Fibroblast of skin of right quadriceps (primary cell): ENCODE measurements at places on chromosomes 16 and 17.
A peak's percentile ranks its signal among the peaks of the same experiment; 100 is the strongest.

DNA sequence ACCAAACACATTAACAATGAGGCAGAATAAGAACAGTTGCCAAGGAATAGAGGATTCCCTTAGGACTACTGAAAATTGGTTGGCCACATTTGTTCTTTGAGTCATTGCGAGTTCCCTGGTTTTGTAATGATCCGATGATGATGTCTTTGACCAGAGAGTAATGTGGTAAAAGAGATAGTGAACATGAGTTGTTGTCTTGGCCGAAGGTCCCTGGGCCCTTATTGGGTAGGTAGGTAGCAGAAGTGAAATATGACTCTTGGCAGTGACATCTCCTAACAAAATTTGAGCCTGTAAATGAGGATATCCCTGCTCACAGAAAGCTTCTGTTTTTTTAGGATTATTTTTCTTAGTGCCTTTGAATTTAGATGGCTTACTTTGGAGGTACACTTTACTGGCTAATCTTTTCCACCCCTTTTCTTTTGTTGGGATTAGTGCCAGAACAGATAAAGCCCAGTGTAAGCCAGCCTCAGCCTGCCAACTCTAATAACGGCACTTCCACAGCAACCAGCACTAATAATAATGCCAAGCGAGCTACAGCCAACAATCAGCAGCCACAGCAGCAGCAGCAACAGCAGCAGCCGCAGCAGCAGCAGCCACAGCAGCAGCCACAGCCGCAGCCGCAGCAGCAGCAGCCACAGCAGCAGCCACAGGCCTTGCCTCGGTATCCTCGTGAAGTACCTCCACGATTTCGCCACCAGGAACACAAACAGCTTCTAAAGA, 47.2 kb downstream of the TNRC6A start:
- DNase-seq: peak; percentile 29

DNA sequence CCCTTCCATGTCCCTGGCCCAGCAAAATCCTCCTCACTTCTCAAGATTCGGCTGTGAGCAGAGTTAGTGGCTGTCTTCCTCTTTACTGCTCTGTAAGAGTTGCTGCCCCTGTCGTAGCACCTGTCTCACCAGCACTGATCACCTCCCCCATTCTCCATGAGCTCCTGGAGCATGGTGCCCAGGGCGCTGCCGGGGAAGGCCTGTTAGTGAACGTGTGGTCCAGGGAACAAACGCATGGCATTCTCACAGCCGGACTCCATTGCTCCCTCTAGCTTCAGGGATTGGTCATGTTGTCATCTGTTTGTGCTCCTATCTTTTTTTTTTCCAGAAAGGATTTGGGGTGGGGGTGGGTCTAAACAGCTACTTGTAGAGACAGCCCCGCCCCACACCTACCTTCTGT, 141.2 kb downstream of the CMIP start:
- DNase-seq: no peak

GRCh38 chr17:41301204-41301790, 1.4 kb downstream of the KRTAP29-1 start:
- no peak for DNase-seq

GRCh38 chr16:70715055-70715858, 29.4 kb upstream of the MTSS2 start:
- DNase-seq: peak; percentile 97

GRCh38 chr17:4358154-4358553, 8.3 kb downstream of the UBE2G1 start:
- no peak for DNase-seq

DNA sequence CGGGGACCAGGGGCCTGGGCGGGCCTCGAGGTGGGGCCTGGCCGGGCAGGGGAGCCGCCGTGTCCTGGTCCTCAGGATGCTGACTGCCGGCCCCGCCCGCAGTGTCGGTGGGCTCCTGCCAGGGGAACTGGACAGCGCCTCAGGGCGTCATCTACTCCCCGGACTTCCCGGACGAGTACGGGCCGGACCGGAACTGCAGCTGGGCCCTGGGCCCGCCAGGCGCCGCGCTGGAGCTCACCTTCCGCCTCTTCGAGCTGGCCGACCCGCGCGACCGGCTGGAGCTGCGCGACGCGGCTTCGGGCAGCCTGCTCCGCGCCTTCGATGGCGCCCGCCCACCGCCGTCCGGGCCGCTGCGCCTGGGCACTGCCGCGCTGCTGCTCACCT, 2.3 kb upstream of the PAQR4 start:
- no peak for DNase-seq

DNA sequence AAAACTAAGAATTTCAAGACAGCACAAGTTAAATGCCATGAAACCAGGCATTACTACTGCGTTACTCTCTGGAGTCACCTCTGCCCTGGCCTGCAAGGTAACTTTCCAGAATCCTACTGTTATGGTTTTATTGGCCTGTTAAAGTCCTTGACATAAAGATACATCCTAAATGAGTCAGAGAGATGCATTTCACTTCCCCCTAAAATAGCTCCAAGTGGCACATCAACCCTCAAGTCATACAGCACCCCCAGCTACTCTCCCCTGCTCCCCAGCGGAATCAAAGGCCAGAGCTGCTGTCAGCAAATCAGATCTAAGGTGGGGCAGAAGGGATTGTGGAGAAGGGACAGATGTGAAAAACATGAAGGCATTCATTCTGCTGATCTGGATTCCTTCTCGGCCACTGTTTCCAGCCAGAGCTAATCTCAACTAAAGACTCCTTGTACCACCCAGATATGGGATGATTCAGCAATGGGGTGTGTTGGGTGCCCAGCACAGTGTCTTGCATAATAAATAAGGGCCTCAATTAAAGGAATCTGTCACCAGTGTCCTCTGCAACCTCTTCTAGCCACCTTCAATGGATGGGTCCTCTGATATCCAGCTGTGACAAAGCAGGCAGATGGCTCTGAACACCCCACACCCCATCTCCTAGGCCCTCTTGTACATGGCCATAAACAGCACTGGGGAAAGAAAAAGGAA, 8.5 kb upstream of the CCL1 start:
- no peak for DNase-seq

- DNase-seq: no peak
Measured at GRCh38 chr16:64534180-64534780, 587.6 kb downstream of the CDH11 start.

DNA sequence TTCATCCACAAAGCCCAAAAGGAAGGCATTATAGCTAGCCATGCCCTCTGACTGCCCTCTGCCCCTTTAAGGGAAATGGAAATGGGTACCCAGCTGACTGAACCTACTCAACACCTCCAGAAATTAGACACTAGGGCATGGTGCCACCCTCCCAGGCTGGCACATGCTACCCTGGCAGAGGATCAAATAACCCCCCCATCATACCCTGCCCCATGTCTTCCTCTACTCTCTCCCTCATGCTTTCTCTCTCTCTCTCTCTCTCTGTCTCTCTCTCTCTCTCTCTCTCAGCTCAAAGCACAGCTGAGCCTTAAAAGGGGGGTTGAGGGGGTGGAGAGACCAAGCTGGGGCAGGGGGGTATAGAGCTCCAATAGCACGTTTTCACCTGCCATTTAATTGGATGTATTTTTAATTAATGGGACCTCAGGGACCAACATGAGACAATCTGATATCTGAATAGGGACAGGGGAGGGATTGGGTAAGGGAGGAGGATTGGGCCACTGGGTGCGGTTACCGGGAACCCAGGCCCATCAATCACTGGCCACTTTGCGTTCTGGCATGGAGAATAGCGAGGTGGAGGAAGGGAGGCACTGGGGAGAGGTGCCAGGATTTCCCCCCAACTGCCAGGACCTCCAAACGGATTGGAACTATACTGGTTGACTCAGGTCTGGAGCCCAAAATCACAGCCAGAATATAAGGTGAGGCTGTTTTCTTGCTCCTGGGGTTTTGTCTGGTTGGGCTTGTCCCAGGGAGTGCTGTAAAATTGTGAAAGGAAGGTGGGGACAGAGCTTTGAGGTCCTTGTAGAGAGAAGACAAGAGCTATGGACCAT, 57.8 kb downstream of the NEUROD2 start:
- DNase-seq: no peak

DNA sequence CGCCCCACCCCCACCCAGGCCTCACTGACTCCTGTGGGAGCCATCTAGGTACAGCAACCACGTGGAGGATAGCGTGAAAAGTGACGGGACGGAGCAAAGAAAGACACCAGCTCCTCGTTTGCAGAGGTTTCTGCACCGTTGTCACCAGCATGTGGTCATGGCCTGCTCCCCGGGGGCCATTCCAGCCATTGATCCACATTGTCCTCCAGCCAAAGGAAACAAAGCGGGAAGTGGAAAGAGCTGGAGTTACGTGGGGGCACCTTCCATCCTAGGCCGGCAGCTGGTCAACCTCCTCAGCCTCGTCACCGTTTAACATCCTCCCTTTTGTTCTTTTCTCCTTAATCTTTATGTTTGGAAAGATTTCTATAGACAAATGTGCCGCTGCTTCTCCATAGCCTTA, 153.7 kb downstream of the RPTOR start:
- no peak for DNase-seq

DNA sequence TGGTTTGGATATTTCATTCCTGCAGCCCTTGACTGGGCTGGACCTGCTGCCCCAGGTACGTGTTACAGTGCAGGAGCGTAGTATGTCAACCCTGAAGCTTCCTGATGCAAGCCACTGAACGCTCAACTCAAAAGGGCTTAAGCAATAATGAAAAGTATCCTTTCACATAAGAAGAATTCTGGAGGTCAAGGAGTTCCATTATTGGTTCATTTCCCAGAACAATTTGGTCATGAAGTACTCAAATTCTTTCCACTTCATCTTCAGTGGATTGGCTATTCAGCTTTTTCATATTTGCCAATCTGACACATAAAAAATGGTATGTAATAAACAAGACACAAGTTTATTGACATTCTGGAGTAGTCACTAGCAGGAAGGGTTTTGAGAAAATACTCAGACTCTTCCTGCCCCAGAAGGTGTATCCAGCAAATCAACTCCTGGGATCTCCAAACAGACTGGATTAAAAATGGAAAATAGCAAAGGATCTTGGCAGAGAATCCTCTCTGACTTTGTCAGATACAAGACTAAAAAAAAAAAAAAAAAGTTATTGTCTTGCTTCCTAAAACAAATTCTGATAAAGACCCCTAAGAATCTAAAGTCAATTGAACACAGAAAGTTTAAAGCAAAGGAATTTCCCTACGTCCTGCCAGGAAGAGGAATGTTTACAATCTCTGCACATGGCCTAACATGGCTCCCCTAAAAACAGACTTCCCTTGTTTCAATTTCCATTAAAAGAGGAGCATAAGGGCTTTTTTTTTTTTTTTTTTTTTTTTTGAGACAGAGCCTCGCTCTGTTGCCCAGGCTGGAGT, 37.5 kb upstream of the WSB1 start:
- peak; percentile 45 for DNase-seq

DNA sequence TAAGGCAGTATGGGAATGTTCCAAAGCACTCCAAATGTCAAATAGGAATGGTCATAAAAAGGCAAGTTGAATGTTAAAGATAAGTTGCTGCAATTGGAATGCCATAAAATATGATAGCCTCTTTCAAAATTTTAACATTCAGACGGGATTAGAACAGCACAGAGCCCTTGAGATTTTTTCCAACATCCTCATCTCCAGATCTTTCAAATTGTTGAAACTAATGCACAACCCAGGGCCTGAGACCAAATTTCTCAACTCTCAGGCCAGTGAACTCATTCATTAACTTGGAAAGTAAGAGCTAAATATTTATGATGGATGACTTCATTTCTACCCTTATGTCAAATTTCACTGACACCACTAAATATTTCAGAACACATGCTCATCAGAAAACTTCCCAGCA, 346.5 kb upstream of the XYLT1 start:
- no peak for DNase-seq

GRCh38 chr16:10114409-10114808, 67.8 kb downstream of the GRIN2A start:
- DNase-seq: no peak

GRCh38 chr16:89129378-89129777, 35.7 kb downstream of the ACSF3 start:
- no peak for DNase-seq

DNA sequence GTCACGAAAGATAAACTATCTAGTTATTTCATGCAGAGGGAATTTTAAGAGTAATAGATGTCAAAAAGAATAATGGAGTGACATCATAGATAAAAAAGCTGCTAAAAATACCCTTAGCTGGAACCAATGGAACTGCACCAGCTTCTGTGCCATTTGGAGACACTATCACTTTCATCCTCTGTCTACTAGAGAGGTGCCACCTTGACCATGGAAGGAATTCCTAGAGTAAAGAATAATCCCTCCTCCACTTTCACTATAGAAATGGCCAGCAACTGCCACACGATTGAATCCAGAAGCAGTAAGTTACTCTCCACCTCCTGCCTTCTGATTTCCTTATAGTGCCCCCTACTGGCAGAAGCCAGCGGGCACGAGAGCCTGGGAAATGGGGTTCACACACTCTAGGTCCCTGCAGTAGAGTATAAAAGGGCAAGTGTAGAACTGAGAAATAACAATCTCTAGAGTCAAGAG, 2.8 kb upstream of the ALDH3A2 start:
- no peak for DNase-seq

DNA sequence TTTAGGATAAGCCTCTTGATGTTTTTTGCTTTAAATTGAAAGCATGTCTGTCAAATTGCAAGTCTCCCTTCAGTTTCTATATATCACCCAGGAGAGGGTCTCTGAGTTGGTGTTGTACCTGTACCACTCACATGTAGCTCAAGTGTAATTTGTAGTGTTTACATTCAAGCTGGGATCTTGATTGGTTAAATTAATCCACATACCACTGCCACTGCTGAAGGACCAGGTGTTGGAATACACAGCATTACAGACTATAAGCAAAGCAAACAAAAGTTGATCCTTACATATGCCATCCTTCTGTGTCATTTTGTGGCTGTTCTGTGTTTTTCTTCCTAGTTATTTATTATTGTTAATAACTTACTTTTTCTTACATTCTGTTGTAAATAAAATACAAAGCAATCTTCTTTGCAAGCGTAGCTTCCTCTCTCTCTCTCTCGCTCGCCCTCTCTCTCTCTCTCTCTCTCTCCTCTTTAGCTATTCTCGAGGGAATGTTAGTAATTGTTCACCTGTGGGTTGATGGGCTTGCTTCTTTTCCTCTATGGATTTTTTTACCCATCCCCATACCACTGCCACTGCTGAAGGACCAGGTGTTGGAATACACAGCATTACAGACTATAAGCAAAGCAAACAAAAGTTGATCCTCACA, 20.8 kb upstream of the NOL11 start:
- no peak for DNase-seq

- DNase-seq: no peak
Measured at GRCh38 chr17:39755554-39756379, 18.0 kb downstream of the GRB7 start.

DNA sequence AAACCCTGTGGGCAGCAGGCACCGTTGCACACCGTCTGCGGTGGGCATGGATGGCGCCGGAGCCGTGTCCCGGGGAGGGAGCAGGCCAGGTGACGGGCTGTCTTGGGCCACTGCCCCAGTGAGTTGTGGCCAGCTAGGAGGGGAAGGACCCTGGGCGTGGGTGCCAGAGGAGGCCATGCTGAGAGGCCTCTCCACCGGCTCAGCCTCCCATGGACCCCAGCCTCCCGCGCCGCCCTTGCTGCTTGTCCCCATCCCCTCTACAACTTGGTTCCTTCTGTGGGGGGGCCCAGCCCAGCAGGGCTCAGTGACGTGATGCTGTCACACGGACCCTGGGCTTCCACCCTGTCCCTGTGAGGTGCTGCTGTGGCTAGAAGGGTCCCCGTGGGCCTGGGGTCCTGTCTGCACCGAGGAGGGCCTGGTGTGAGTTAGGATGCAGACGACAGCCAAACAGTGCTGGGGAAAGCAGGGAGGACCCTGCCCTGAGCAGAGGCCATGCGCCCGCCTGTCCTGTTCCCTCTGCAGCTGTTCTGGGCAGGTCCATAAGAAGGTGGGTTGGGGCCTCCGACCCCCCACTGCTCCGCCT, 11.3 kb downstream of the UBE2I start:
- DNase-seq: no peak
